ENCODE measurements at places on chromosomes 6 and 20. TPM values are rescaled to one million over a fixed set of nuclear protein-coding genes. Genes with fewer than 3 reads are reported as not detected.

GRCh38 chr6:2030682-2031244, 214.6 kb downstream of the GMDS start:
- DNase-seq, result no peak

DNA sequence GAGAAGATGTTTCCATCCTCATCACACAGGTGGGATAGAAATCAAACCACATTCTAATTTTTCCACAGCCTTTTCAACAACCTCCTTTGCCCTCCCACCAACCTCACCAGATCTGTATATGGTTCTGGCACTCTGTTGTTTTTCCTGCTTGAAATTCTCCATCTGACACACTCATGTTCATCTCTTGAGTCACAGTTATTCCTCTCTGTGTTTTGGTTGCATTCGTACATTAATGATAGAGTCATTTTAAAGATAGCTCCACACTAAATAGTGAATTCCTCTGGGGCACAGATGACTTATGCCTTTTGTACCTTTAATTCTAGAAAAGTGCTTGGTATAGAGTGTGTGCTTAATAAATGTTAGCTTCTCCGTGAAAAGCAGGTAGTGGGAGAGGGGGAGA, 1.4 kb upstream of the GCLC start:
- DNase-seq, result no peak

GRCh38 chr6:76004202-76004601, 68.3 kb downstream of the IMPG1 start:
- no peak for DNase-seq

DNA sequence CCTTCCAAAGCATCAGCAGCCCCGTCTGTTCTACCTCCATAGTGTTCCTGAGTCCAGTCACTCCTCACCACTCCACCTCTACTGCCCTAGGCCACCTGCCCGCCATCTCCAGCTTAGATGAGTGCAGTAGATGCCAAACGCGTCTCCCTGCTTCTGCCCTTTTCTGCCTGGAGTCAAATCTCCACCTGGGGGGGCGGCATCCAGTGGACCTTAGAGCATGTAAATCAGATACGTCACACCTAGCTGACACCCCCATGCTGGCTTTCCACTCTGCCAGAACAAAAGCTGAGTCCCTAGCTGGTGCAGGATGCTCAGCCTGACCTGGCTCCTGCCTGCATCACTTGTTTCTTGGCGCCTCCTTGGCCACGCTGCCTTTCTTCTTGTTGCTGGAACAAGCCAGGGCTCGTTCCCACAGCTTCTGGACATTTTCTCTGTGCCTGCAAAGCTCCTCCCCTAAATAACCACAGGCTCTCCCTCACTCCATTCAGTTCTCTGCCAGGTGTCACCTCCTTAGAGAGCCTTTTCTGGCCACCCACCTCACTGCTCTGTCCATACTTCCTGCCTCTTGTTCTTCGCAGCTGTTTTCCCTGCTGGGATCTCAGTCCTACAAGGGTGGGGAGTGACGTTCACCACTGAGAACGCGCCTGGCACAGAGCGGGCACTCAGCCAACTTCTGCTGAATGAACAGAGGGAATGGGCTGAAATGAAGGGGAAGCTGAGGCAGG, 5.8 kb downstream of the DDR1 start:
- no peak for DNase-seq

- peak; percentile 70 for DNase-seq
These were observed 13.8 kb upstream of the POPDC3 start for GRCh38 chr6:105193647-105194046.

DNA sequence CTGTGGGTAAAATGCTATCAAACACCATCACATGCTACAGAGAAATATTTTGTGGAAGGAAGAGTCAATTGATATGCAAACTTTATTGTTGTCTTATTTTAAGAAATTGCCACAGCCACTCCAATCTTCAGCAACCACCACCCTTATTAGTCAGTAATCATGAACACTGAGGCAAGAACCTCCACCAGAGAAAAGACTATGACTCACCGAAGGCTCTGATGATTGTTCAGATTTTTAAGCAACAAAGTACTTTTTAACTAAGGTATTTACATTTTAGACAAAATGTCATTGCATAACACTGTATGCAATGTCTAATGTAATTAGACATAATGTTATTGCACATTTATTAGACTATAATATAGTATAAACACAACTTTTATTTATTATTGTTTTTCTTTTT, 26.2 kb upstream of the MMP24 start:
- peak; percentile 88 for DNase-seq

DNA sequence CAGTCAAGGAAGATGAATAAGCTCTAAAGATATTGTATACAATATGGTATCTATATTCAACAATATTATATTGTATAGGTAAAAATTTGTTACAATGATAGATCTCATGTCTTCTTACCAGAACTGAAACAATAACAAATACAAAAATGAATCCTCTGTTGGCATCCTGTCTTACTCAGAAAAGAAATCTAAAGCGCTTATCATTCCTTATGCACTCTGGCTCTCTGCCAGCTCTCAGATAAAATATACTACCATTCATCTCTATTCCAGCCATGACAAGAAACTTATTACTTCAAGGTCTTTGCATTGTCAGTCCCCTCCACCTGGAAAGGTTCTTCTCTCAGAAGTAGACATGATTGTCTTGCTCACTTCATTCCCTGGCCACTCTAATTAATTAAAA, 138.6 kb downstream of the THEMIS start:
- no peak for DNase-seq

ADTRP gene
- 1.3 TPM for total RNA-seq

GLP1R gene
- total RNA-seq, result not detected

ENPP4 gene
- 2.2 TPM for total RNA-seq

LBP gene
- total RNA-seq, result not detected
